ENCODE measurements at places on chromosomes 5 and 9.
A peak's percentile ranks its signal among the peaks of the same experiment; 100 is the strongest.

DNA sequence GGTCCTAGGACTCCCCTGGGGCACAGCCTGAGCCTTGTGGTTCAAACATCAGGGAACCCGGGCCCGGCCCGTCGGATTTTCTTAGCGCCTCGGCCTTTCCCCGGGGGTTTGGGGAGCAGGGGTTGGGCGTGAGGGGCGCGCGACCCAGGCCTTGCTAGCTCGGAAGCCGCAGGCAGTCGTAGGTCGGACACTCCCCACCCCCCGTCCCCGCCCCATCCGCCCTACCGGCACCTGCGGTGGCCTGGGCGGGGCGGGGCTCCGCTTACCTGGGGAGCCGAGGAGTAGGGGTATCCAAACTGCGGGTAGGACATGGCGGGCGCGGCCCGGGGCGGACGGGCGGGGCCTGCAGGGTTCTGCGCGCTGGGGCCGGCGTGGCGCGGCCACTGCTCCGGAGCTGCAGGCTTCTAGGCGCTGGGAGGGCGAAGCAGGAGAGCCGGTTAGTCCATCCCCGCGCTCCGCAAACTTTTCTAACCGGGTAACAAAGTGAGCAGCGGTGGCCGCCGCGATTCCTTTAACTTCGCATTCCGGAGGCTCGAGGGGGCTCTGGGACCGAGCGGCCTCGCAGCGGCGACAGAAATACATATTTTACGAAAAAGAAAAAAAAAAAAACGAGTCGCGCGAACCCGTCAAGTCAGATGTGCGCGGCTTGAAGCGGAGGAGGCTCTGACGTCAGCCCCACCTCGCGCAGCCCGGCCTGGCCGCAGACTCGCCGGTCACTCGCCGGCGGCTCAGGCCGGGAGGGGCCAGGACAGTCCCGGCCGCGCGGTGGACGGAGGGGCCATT is at the start of gene IRX4:
Gene IRX4, minus strand, starts transcription at position 589 of the 783 bp plus-strand sequence. Its CDS starts 278 bp downstream, at position 311.
- no peak for DNase-seq

DNA sequence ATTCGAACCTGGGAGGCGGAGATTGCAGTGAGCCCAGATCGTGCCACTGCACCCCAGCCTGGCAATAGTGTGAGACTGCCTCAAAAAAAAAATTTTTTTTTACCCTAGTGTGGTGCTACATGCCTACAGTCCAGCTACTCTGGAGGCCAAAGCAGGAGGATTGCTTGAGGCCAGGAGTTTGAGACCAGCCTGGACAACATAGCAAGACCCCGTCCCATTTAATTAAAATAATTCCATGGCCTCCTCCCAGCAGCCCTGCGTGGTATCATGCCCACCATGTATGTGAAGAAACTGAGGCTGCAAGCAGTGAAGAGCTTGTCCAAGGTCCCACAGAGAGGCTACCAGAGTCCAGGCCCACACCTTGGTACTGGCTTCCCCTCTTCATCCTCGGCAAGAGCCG is 19.4 kb upstream of the PHYHD1 start:
- no peak for DNase-seq

GRCh38 chr9:128203024-128203706 is at the start of gene DNM1:
DNM1 (plus strand) TSS chr9:128203379; CDS start chr9:128203471, 92 bp downstream.
- peak; percentile 61 for DNase-seq

- no peak for DNase-seq
Observed at GRCh38 chr5:87319469-87319868, 51.8 kb downstream of the RASA1 start.

GRCh38 chr5:52523701-52524100 is 264.0 kb upstream of the ITGA1 start:
- no peak for DNase-seq

DNA sequence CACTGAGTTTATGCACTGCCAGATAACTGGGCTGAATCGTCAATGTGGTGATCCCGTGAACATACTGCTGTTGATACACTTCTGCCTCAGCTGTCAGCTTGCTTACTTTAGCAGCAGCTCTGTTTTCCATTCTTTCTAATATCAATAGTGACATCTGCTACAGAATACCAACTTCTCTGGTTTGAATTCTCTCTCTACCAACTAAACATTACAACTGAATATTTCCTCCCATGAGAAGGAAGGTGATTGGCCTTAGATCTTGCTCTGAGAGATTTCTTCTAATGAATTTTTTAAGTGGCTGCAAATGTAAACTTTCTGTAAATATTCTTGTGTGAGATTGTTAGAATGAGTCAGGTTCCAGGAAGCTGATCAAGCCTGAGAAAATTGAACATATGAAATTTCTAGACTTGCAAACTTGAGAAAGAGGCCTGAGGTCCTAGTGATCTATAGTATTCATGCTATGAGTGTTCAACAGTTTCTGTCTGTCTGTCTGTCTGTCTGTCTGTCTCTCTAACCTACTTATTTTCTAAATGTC is 205.5 kb upstream of the CDKN2B start:
- no peak for DNase-seq

GRCh38 chr5:128408622-128409021 is 129.4 kb downstream of the FBN2 start:
- no peak for DNase-seq

DNA sequence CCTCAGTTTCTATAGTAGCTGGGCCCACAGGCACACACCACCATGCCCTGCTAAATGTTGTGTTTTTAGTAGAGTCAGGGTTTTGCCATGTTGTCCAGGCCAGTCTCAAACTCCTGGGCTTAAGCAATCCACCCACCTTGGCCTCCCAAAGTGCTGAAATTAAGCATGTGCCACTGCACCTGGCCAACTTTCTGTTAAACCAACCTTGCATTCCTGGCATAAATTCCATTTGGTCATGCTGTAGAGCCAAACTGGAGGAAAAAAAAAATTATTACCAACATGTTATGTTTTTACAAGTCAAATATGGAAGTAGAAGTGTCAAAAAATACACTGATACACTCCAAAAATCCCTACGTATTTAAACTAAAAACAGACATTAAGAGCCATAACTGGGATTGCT is 54.1 kb downstream of the ERMP1 start:
- no peak for DNase-seq

DNA sequence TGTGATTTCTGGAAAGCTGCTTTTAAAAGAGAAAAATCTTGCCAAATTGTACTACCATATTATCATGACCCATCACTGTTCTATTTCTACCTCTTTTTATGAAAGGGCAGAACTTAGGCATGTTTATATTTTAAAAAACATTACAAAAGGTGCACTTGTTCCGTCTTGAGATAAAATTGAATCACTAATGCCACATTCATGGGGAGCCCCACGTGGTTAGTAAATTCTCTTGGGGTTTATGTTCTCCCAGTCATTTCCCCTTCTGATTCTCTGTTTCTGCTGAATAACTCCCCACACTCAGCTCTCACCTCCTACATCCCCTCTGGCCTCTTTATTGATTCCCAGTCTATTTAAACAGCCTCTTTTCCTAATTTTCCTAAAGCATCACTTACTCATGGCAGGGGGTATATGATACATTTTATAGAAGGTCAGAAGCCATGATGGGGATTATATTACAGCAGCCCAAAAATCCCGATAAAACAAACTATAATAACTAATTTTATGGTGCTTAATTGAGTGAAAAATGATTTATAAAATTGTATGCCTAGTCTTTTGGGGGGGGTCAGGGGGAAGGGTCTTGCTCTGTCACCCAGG is 19.7 kb upstream of the VLDLR start:
- no peak for DNase-seq

DNA sequence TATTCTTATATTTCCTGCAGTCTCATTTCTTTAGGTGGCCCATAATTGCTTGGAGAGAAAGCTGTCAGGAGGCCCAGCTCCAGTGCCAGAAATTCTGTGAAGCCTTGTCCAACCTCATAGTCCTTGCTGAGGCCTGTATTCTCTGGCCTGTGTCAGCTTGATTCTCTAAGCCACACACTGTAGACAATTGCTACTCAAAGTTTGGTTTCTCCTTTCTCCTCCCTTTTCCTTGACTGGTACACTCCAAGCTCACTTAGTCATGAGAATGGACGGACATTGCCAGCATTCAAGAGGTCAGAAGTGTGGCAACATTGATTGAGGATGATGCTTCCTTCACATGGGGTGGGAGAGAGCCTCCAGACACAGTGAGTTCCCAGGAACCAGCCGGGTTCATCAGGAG is 71.3 kb upstream of the CXCL14 start:
- DNase-seq: no peak

DNA sequence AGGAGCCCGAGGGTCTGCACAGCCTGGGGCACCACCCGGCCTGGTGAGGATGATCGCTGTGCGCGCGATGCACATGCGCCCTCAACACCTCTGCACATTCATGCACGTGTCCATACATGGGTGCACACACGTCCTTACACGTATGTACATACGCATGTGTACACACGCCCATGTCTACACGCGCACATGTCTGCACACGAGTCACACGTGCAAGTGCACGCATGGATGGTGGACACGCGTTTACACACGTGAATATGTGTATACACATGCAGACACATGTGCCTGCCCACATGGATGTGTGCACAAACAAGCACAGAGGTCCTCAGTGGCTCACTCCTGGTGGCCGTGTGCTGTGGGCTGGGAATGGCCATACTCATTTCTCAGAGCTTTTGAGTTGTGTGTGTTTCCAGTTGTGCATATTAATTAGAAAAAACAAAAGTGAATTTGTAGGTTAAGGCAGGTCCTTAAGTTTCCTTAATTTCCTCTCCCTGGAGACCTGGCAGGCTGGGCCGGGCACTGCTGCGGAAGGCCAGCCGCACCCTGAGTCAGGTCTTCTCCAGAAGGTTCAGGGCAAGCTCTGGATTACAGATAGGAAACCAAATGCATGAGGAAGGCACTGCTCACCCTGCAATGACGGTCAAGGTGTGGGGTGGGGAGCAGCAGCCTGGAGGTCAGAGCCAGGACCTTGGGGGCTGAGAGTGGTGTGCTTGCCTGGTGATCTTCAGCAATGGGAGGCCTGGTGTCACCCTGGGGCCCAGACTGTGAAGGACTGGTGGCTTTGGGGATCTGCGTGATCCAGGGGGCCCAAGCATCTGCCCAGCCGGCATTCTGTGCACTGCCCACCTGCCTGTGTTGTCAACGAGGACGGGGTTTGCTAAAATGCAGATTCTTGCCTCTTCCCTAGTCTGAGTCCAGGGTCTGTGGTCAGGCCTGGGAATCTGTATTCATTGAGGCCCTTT is 1.3 kb upstream of the RNU6ATAC start:
- DNase-seq: peak; percentile 44

DNA sequence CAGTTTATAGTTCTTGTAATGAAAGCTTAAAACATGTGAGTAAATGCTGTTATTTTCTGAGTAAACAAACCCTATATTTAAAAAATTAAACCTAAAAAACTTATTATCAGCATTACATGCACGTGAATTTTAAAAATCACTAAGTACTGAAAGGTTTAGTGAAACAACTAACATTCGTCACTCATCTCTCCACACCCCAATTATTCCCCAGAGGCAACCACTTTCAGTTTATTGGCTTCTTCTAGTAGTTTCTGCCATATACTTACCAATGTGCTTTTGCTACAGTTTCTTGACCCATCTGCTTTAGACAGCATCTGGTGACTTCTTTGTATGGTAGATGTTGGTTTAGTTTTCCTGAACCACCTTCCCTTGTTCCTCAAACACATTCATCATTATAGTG is 58.1 kb downstream of the ANGPTL2 start:
- DNase-seq: no peak

DNA sequence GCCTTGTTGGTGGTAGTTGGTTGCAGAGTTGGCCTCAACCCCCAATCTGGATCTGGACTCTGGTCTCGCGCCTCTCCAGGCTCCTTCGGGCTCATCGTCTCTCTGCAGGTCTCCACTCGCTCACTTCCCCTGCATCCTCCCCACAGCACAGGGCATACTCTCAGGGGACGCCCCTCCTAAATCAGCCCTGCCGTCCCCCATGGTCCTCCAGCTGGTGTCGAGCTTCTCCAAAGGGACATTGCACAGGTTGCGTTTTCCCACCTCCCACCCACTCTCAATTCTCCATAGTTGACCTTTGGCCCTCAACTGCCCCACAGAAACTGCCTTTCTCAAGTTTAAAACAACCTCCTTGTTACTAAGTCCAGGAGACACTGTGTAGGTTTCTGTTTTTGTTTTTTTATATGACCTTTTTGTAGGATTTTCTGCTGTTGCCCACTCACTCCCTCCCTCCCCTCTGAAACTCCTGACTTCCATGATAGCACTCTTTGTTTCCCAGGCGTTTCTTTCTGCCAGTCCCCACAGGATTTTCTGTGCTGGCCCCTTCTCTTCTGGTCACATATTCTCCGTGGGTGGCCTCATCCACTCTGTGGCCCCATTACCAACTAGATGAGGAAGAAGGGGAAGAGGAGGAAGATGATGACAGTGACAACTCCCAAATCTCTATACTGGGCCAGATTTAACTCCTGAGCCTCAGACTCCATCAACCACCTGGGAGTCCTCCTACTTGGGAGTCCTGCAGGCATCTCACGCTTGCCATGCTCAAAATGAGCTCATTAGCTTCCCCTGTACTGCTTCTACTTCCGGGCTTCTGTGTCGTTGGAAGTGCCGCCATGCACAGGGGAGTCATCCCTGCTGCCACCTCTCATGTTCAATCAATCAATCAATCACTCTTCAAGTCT is 50.3 kb downstream of the ALG2 start:
- no peak for DNase-seq

DNA sequence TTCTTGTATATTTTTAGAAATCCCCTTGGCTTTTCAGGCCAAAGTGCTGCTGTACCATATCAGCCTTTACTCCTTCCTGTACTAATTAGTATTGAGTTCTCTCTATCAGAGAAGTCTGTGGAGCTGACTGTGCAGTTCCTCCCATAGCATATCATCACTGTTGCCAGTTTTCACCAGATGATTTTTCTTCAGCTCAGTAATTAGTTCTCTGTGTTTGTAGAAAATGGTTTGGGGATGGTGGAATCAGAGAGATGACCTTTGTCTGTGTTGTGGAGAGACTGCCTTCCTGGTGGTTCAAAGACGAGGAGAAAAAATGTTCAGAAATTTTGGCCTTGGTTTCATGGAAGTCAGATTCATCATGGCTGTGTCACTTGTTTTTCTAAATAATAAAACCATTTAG is 227.5 kb upstream of the ACTBL2 start:
- DNase-seq: no peak

- no peak for DNase-seq
Observed at GRCh38 chr9:89822996-89823395, 218.2 kb downstream of the GADD45G start.

DNA sequence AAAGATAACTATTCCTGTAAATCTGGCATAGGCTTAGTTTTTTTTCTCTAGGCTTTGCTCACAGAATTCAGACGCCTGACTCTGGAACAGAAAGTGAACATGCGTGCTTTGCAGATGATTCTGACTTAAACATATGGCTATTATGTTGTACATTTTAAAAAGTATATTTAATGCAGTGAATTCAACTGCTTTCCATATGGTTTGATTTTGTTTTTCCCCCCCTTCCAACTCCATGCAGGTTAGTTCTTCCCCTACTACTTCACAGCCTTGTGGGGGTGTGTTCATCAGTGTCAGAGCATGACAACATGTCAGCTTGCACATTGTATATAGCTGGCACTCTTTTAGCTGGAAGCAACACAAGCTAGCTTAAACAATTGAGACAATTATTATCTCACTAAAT is 226.8 kb downstream of the TMEM167A start:
- no peak for DNase-seq

DNA sequence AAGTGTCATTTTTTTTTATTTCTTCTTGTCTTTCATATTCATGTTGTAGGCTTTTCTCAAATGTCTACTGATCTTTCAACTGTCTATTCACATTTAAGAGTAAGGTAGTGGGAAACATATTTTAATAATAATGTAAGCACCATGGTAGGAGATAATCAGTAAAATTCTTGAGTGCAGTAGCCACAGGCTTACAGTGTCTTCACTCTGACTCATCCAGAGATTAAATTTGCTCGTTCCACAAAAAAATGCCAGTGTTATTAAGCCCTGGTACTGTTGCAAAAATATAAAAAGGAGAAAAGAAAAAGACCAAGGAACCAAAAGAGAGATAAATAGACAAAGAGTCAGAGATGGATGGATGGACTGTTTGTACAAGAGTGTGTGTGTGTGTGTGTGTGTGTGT is 43.0 kb downstream of the PARP8 start:
- DNase-seq: no peak

- DNase-seq: no peak
Observed at GRCh38 chr5:68452286-68452685, 236.7 kb downstream of the PIK3R1 start.
